ENCODE measurements at places on chromosomes 13 and 19.

- DNase-seq = peak; percentile 57
Observed at GRCh38 chr19:52536448-52536800, 9.0 kb downstream of the ZNF808 start.

GRCh38 chr19:27876976-27877512 lies 1335.9 kb downstream of the UQCRFS1 start:
- DNase-seq = no peak

- no peak for DNase-seq
Observed at GRCh38 chr19:52219611-52220010, 29.8 kb downstream of the PPP2R1A start.

GRCh38 chr13:45630791-45631190 lies 15.3 kb upstream of the ERICH6B start:
- no peak for DNase-seq

DNA sequence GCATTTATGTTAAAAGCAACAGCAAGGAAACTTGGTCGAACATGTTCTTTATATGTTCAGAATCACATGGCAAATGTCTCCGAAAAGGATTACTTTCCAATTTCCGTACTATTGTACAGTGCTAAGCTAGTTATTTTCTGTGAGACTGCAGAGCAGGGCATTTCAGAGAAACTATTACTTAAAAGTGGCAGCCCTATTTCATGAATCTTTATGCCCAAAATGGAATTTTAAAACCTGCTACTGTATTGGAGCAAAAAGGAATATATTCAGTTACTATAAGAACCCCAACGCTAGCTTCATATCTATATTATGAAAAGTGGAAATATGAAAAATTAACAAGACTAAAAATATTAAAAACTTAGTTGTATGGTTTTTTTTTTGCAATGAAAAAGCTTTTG lies 2.2 kb upstream of the KLF5 start:
- DNase-seq = no peak

GRCh38 chr19:29576046-29576606 lies 30.0 kb upstream of the POP4 start:
- peak; percentile 13 for DNase-seq

DNA sequence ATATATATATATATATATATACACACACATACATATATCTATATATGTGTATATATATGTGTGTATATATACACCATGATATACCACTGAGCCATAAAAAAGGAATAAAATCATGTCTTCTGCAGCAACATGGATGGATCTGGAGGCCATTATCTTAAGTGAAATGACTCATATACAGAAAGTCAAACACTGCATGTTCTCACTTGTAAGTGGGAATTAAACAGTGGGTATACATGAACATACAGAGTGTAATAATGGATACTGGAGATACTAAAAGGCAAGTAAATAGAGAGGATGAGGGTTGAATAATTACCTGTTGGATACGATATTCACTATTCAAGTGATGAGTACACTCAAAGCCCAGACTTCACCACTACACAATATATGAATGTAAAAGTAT lies 332.6 kb downstream of the SLITRK1 start:
- no peak for DNase-seq

GRCh38 chr13:114065141-114065925 lies 67.1 kb downstream of the RASA3 start:
- peak; percentile 85 for DNase-seq

GRCh38 chr13:35164324-35164932 lies 222.4 kb downstream of the NBEA start:
- no peak for DNase-seq

DNA sequence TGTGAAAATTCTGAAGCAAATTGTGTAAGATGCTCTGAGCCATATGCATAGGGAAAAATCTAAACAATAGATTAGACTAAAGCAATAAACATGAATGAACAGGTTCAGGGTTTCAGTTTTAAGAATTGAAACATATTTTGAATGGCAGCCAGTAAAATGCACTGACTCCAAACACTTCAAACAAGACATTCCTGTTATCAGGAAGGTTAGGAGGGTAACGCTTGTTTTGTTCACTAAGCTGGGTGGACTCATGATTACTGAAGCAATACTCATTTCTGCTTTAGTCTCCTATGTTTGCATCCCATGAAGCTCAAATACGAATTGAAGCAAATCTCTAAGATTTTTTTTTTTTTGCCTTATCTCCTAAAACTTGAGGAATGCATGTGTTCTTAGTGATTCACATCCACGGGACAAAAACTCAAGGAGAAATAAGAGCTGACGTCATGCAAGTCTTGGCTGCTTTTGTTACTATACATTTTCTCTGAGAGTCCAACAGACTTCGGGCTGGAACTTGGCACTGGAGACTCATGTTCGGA lies 29.1 kb upstream of the IGFL4 start:
- DNase-seq = no peak

- DNase-seq = no peak
Observed at GRCh38 chr13:103275722-103276121, 209.5 kb upstream of the SLC10A2 start.

- peak; percentile 36 for DNase-seq
Observed at GRCh38 chr19:47228937-47229675, 1.9 kb downstream of the BBC3 start.

GRCh38 chr13:25840261-25840660 lies 211.6 kb downstream of the SHISA2 start:
- DNase-seq = no peak

DNA sequence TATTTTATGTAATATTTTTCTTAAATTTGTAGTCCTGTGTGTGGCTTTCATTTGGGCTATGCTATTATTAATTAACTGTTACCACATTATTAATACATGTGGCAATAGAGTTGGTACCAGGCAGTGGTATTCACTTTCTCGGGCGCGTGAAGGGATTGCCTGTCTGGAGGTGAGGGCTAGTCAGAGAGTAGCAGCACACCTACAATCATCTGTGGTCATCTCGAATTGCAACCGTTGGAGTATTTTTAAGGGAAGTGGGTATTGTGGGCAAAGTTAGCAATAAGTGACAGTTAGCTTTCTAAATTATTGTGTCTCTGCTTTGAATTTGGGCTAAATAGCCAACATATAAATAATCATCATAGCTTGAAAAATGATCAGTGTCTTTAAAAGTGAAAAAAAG lies 20.0 kb upstream of the GPR18 start:
- DNase-seq = no peak

DNA sequence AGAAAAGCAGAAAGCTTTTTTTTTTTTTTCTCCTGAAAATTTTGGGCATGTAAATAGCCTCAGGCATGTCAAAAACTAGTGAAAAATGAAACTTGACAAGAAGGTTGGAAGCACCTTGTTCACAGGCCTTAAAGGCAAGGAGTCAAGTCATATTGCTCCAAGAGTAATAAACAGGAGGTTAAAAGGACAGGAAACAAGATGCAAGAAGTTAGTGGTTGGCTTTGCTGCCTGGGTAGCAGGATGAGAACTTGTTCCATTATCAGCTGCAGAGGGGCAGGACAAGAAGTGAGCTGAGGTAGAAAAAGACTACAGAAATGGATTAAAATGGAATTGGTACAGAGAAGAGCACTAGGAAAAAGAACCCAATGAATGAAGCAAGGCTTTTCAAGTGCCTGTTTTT lies 242.6 kb downstream of the DCT start:
- DNase-seq = no peak

DNA sequence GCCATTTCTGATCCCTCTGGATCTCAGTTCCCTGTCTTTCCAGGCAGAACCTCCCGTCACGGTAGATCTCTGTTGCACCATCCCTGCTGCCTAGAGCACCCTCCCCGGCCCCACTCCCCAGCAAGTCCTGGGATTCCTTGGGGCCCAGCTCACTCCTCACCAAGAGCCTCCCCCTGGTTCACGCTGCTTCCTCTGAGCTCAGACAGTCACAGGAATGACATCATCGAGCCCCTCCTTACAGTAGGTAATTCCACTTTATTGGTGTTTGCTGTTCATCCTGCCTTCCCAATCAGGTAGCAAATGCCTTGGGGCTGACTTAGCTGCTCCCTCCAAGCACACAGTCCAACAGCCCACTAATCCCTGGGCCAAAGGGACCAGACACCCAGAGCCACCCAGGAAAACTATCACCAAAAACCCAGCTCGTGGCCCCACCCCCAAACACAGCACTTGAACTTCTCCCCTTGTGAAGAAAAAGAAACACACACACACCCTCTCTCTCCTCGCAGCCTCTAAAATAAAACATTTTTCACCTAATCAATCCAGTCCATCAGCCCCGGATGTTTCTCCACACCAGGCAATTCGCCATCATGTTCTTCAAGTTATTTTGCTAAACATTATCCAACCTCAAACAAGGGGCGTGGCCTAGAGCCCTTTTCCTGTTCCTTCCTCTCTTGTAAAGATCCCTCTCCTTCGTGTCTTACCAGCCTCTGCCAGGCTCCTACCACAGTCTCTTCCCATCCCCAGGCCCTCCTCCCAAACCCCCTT lies 2.5 kb downstream of the NAPA start:
- DNase-seq = no peak
